Testis (tissue), 5 donors: ENCODE measurements at places on chromosomes 2 and 18. TPM values are rescaled to one million over a fixed set of nuclear protein-coding genes. Genes with fewer than 3 reads are reported as not detected.

RNU2-63P gene
- not detected for polyA plus RNA-seq

- no peak for DNase-seq
These were observed 1511.2 kb upstream of the ZEB2 start for GRCh38 chr2:146031158-146031557.

DNA sequence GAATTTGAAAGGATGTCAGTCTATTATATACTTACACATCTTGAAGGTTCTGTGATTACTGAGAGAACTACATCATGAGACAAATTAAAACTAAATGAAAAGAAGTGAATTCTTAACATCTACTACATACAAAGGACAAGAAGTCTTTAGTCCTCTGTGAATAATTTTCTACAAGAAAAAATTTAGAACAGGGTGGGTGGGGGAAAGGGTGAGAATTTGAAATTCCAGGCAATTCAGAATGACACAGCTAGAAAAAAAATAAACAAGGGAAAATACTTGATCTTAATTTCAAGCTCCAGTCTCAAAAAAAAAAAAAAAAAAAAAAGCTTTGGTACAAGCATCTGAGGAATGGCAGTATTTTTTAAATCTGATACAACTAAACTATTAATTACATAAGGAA is 15.5 kb downstream of the CUL3 start:
- DNase-seq = no peak

- DNase-seq = no peak
These were observed 53.3 kb downstream of the C1D start for GRCh38 chr2:68009526-68009925.

TXNDC2 gene
- polyA plus RNA-seq = 212 TPM

- no peak for DNase-seq
These were observed 507.6 kb downstream of the ZEB2 start for GRCh38 chr2:144012304-144012703.

GRCh38 chr18:2192562-2192961 is 378.7 kb downstream of the METTL4 start:
- no peak for DNase-seq

DNA sequence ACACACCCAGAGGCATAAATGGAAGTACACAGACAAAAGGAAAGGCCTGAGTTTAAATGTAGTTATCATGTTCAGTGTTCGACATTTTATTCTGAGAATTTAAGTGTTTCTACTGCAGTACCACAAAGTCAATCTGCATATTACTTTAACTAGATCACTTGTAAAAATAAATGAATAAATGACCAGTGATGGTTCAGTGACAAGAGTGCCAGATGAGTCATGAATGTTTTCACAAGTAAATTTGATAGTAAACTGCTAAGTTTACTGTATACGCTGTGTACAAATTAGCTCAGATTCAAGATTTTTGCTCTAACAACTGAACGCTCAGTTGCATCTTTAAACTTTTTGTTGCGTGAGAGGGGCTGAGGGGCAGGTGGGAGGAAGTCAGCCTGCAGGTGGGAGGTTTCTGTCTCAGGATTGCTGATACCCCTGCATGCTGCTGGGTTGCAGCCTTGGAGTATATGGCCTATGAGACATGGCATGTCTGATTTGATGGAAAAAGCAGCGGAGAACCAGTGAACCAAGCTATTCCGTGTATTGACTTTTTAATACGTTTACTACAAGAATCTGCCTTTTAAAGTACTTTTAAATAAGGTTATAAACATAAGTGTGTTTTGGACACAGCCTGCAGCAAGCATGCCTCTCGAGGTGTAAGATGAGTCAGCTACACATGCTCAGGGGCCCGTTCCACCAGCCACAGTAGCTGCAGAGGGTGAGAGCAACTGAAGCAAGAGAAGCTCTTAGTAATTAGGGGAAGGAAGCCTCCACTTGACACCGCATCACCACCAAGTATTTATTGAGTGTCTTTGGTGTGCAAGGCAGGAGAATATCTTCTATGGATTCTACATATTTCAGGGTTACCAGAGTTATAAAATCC is 245.1 kb downstream of the NEDD4L start:
- no peak for DNase-seq
